Activated CD4-positive, alpha-beta T cell treated with anti-CD3 and anti-CD28 coated beads for 4 hours (primary cell): ENCODE measurements at places on chromosomes 5 and 9.

GRCh38 chr9:16238623-16239138 is 631.8 kb downstream of the BNC2 start:
- DNase-seq, result no peak

DNA sequence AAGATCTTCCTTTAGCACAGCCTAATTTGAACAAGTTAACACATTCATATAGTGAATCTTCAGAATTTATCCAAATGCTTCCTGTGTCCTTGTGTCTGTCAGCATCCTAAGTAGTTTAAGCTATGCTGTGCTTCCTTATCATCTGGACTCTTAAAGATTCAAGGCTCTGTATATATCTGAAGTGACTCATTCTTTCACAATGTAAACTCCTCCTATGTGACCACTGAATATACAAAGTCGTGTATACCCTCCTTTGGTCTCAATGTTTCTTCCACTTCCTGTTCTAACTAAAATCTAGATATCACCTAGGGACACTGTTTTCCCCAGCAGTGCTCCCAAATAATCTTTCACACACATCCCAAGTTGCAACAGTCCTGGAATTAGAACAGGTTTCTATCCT is 935.7 kb upstream of the NUDT12 start:
- DNase-seq, result no peak

DNA sequence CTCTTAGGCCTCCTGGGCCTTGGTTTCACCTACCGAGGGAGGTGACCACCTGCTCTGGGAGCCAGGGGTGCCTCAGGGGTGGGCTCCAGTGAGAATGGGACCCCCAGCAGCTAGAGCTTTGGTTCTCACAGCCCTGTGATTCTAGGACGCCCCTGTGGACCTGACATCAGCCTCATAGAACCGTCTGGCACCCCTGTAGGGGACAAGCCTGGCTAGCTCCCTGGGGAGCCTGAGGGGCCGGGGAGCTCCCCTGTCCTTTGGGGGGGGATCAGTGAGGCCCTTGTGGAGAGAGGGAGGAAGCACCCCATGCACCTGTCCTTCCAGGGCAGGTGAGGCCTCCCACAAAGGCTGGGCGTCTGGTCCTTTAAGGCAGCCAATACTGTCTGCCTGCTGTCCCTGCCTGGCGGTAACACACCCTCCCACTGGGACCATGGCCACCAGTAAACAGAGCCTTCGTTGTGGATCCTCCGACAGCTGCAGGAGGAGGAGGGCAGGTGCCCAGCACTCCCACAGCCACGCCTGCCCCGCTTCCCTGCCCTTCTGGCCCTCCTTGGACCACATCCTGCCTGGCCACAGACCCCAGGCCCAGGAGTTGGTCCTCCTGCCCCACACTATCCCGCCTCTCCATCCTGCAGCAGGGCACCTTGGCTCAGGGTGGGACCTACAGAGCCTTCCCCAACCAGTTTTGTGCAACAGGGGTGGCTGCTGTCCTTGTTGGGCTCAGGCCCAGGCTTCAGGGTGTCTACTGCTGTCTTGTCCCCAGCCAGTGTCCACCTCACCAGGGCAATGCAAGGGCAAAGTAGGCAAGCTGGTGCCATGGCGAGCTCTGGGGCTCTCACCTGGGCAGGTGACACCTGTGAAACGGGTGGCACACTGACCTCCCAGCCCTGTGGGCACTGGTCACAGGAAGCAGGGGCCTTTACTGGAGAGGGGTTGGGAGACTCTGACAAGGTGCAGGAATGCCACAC is 3.0 kb upstream of the TUBB4B start:
- DNase-seq, result no peak

DNA sequence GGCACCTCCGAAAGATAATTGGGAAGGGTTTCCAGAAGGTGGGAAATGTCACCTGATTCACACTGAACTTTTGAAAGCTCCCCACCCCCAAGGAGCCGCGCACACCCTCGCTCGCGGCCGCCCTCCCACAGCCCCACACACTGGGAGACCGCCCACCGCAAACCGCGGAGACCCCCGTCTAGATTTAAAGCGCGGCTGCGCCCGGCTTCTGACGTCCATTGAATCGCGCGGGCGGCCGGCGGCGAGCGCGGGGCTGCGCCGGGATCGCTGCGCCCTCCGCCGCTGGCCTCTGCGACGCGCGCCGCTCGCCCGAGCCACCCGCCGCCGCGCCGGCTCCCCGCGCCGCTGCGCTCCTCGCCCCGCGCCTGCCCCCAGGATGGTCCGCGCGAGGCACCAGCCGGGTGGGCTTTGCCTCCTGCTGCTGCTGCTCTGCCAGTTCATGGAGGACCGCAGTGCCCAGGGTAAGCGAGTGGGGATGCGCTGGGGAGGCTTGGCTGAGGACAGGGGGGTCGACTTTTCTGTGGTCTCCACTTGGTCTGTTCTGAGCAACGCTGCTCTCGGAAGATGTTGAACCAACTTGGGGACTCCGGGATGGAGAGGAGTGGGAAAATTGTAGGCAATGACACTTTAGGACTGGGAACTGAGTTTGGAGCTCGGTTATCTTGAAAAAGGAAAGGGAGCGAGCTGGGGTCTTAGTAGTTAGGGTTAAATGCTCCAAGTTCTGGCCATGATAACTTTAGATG is at the start of gene FST:
FST (plus strand) TSS at position 214 of the 743 bp plus-strand sequence; CDS start at position 377, 163 bp downstream.
- no peak for DNase-seq

- DNase-seq, result no peak
Observed at GRCh38 chr9:133845440-133845839, 107.3 kb upstream of the SARDH start.

DNA sequence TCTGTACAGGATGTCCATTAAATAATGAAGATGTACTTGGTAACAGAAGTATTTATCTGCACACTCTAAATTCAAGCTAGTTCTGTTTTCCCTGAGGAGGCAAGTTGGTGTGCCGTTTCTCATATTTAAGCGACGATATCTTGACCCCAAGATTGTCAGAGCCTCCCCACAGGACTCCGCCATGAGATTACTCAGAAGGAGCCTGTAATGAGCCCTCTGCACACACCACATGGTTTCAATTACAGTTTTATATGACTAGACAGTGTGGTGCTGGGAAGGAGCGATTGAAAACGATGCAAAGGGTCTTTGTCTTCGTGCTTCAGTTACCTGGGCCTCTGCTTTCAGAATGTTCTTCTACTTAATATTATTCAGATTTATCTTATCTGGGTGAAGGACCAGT is 840.4 kb upstream of the WWC1 start:
- no peak for DNase-seq

DNA sequence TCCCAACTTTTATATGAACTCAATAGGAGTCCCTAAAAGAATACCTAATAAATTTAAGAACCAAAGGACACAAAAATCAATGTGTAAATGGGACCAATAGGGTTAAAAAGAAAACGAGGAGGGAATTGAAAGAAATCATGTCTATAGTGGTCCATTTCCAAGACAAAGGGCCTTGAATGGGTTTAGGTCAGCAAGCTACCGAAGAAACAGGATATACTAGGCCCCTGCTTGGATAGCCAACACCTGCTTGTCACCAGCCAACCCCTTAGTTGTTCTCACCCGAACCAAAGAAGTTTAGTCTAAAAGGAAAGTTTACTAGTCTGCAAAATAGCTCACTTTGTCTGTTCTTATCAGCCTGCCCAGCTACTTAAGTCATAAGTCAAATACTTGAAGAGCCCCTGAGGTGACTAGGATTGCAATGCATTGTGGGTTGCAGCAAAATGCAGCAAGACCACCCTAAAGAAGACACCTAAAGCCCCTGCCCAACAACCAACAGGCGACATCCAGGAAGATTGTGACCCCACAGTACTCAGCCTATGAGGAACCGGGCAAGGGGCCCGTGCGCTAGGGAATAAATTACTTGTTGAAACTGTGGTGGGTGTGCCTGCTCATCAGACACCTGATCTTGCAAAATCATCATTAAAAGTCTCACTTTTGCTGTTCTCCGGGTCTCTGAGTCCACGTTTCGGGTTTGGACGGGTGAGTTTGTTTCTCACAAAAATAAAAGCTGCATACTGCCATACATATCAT is 183.9 kb upstream of the PPP1R26 start:
- no peak for DNase-seq

DNA sequence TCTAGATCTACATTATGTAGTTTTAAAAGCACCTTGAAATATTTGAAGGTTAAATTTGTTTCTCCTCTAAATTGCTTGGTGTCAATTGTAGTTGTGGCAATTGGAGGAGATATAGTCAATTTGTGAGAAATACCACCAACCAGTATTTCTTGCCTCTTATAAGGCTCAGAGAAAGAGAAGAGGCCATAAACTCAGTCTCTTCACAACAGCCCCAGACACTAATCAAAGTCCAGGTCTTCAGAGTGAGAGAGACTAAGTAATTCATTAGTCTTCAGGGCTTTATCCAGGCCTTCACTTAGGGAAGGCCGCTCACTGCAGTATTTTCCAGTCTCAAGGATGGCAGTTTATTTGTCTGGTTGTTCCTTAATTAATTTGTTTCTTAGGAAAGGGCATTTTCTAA is 168.0 kb upstream of the RGMB start:
- no peak for DNase-seq

DNA sequence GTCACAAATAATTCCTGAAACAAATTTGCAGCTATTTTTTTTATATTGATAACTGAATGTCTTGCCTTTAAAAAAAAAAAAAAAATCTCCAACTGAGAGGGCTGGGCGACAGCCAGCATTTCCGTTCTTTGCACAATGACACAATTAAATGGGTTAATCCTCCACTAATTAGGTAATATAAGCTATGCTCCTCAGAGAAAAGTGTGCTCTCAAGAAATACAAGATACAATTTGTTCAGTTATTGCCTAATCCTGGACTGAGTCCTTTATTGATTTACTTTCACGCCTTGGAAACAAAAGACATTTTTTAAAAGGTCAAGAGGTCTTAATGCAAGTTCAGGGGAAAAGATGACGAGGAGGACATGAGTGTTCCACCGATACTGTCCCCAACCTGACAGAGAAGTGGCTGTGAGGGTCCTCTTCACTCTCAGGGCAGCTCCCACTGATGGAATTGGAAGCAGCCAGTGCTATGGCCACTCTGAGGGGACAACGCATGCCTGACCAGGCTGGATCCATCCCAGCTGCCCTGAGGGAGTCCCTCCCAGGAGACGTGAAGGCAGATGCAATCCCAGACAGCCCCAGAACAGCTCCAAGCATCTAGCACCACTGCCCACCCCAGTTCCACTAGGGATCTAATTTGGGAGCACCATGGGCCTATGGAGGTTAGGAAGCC is 220.7 kb downstream of the GNA14 start:
- no peak for DNase-seq

DNA sequence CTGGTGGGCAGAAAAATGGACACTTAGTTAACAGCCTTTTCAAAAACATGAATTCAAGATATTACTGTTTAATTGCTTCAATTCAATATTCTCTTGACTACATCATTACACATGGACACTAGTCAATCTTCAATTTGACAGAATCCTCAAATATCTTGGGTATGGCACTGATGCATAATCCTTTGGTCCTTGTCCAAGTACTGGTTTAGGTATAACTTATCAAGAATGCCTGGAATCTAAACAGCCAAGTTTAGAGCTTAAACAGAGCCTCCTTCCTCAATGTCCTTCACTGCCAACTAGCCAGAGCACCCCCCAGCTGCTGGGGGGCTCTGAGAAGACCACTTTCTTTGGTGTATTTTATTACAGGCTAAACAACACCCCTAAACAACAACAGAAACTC is 61.6 kb upstream of the ERCC6L2 start:
- DNase-seq, result no peak

- DNase-seq, result no peak
Observed at GRCh38 chr9:121222524-121223171, 21.0 kb upstream of the RAB14 start.

DNA sequence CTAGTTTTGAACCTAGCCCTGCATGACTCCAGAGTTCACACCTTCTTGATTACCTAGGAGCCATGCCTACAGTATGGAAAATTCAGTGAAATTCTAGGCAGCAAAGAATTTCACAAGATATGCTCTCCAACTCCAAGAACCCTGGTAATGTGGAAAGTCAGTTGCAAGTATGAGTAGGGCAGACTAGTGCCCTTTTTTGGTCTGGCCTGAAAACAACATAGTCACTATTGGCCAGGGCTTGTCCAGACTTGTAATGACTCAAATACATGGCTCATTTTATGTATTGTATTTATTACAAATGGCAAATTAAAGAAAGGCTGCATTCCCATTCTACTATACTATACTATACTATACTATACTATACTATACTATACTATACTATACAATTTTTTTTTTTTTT is 160.4 kb downstream of the ESM1 start:
- no peak for DNase-seq

DNA sequence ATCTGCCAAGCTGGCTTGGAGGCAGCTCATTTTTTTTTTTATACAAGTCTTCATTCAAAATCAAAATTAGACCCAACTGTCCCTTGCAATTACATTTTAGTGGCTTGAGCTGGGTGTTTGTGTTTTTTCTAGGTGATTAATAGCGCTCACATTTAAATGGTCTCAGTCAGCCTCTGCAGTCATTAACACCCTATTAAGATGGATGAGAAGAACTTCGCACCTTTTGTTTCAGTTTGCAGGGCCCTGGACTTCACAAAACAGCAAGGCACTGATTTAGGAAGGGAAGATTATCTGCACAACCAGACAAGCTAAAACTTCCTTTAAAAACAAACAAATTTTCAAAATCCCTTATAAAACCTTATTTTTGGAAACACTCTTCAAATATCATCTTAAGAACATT is 374.8 kb downstream of the EFNA5 start:
- DNase-seq, result no peak

- no peak for DNase-seq
Observed at GRCh38 chr5:160382346-160382745, 11.9 kb upstream of the C1QTNF2 start.

DNA sequence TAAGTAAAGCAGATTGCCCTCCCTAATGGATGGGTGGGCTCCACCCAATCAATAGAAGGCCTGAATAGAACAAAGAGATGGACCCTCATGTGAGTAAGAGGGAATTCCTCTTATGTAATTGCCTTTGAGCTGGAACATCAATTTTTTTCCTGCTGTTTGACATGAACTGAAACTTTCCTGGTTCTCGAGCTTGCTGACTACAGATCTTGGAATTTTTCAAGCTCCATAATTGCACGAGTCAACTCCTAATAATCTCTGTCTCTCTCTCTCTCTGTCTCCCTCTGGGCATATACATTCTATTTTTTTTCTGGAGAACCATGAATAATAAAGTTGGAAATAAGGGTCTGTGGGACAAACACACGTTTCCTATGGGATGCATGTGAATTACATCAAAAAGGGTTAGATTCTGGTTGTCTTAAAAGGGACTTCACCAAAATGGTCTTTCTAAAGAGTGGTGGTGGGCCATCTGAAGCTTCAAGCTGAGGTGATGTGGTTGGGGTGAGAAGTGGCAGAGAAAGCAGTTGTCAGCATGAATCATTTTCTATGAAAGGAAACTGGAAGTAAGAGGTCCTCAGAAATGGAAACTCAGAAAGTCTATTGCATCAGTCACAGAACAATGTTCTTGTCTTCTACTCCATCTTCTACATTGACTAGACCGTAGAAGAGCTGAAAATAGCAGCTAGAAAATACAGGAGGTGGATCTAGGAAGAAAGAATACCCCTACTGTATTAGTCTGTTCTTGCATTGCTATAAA is 47.0 kb upstream of the HOMER1 start:
- no peak for DNase-seq

GRCh38 chr5:122996091-122996490 is 40.4 kb downstream of the PPIC start:
- DNase-seq, result no peak

GRCh38 chr5:96863949-96864584 is 12.2 kb upstream of the ERAP2 start:
- no peak for DNase-seq

GRCh38 chr5:89047571-89047970 is 164.6 kb upstream of the MEF2C start:
- DNase-seq, result no peak

- no peak for DNase-seq
Observed at GRCh38 chr5:11863911-11864310, 40.3 kb downstream of the CTNND2 start.
